ENCODE measurements at places on chromosomes 4 and X. TPM values are rescaled to one million over a fixed set of nuclear protein-coding genes. Genes with fewer than 3 reads are reported as not detected.

DNA sequence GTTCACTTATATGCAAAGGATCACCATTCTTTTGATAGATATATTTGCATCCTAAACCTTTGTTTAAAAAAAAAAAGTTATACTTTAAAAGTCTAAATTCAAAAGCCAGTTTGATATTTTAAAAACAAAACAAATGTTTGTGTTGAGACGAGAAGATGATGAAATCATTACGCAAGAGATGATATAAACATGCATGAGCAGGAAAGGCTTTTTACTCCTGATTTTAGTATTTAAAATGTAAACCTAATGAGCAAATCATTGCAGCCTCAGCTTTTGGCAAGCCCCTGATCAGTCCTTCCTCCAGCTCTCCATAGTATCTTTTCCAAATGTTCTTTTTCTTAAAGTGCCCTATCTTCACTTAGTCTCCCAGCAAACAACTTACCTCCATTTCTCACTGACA lies 115.6 kb downstream of the ARAP2 start:
- DNase-seq = no peak

The ATP8A1 gene
- total RNA-seq = 5.4 TPM

GRCh38 chr4:128298146-128298758 lies 10.6 kb upstream of the PGRMC2 start:
- DNase-seq = no peak

The GABRA4 gene
- 0.27 TPM for total RNA-seq

GRCh38 chr4:67499799-67500198 lies 45.5 kb downstream of the CENPC start:
- DNase-seq = no peak

Data from lower leg skin (tissue), 4 donors.